ENCODE measurements at places on chromosomes 7 and 10. TPM values are rescaled to one million over a fixed set of nuclear protein-coding genes. Genes with fewer than 3 reads are reported as not detected.

GRCh38 chr10:110837418-110838171 is 34.1 kb upstream of the PDCD4 start:
- H3K4me3 ChIP-seq = no peak overlapping the region
- no peaks in the 10 kb centered on the region for H3K36me3 ChIP-seq
- H3K4me1 ChIP-seq = no peaks in the 10 kb centered on the region

The AKR1C8 gene
- total RNA-seq = not detected

The ZNF138 gene
- 3.5 TPM for total RNA-seq

DNA sequence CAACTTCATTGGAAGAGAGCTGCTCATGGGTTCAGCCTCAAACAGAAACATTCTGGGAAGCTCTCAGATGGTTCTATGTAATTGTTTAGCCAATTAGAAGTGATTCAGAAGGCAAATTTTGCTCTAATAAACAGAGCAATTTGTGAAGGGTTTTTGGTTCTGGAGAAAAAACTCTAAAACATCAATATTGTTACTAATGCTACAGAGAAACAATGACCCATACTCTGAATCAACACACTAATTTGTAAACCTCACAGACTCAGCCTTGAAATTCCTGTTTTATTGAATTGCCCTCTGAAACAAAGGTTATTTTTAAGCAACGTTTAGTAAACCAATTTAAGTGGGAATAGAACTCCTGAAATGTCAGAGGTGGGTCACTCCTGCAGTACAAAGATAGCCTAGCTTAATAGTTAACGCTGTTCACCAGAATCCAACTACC is 171.6 kb upstream of the SVIL start:
- H3K4me1 ChIP-seq = peaks cover 43% of the 10 kb centered on the region
- H3K36me3 ChIP-seq = no peaks in the 10 kb centered on the region
- DNase-seq = no peak
- no peak overlapping the region for H3K27ac ChIP-seq
- no peak overlapping the region for H3K4me3 ChIP-seq

DNA sequence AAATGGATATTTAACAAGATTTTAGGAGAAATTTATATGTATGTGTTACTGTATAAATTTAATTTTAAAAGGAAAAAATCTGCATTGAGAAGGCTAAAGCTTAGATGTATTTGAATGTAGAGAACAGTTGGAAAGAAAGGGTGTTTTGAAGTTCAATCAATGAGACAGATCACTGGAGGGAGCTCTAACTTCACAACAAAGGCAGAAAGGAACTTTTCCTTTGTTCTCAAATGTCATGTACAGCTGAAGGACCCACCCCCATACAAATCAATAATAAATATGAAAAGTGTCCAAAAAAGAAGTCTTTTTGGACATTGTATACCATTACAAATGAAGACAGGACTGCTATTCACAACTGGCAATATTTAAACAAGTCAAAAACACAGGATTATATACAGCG is 403.4 kb downstream of the DNAJB9 start:
- H3K4me3 ChIP-seq = no peak overlapping the region
- no peaks in the 10 kb centered on the region for H3K27me3 ChIP-seq
- no peak overlapping the region for H3K27ac ChIP-seq
- H3K4me1 ChIP-seq = no peaks in the 10 kb centered on the region

The TAS2R3 gene
- 1.2 TPM for total RNA-seq

The MOGAT3 gene
- total RNA-seq = not detected

All from astrocyte (in vitro differentiated cells and primary cell).